ENCODE measurements at places on chromosomes 6 and 20.

DNA sequence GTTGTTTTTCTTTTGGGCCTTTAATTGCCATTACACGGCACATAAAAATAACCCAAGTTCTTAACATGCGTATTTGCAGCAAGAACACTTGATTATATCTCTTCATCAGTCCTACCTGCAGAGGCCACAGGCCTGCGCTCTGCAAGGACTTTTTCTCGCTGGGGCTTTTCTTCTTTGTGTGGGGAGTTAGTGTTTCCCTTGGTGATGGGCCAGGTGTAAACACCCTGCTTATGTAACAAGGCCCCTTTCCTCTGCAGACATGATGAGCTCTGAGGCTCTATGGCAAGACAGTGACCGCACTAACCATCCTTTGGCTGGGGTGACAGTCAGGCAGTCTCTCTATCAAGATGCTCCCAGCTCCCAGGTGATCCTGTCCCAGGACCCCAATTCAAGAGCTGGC, 97.8 kb upstream of the PCSK2 start:
- no peak for DNase-seq

DNA sequence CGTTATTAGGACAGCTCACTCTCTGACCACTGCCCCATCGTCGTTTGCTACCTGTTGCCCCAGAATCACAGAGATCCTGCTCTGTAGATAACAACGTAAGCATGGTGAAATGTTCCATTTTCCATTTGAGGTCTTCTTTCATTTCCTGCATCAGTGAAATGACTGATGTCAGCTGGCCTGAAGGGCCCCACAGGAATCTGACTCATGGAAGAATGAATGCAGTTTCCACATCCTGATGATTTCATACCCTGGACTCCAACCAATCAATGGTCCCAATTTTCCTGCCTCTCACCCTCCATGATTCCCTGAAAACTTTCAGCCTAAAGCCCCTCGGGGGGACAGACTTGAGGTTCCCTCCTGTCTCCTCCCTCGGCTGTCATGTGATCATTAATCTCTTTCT, 394.4 kb upstream of the CDH4 start:
- no peak for DNase-seq

DNA sequence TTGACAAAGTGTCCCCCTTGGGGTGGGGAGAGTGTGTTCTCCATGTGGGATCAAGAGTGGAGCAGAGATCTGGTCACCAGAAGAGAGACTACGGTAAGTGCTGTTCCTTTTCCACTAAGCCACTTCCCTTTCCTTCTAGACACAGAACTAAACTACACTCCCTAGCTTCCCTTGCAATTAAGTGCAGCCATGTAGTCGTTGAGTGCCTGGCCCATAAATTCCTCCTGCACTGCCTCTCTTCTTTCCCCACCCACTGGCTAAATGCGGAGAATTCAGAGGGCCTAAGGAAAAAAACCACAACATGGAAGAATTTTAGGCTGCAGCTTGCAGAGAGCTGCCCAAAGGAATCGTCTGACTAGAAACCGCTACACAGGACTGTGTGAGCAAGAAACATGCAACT, 1.5 kb downstream of the WDR27 start:
- no peak for DNase-seq

DNA sequence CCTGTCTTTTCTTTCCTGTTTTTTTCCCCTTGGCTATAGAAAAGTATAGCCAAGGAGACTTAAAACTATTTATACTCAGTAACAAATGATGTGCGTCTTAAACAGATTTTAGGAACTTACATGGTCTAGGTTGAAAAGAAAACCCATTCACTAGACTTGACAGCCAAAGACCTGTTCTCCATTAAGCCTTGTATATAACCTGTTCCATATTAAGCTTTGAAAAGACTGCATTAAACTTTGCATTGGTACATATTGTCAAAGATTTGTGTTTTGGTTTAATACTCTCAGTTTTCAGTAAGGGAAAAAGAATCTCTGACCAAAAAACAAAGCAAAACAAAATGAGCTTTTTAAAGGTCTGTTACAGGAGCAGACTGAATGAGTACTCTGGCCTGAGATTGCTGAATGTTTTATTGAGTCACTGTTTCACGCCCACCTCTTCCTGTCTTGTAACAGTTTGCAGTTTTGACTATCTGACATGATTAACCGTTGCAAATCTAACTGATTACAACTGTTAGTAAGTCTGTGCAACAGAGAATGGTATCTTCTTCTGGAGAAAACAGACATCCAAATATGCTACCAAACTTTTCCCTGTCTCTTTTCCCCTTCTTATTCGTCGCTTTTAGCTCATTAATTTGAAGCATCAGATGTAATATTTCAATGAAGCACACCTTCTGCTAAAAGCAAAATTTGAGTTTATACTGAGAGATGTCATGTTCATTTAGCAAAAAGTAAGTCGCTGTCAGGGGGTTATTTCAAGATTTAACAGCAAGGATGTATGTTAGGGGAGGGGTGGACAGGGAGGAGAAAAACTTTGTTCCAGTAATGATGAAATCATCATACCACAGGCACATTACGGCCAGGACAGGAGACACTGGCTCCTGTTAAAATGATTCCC, 59.1 kb upstream of the SUPT3H start:
- DNase-seq, result no peak

GRCh38 chr6:147078602-147079001, 125.6 kb upstream of the STXBP5 start:
- no peak for DNase-seq

- no peak for DNase-seq
Observed at GRCh38 chr6:122797537-122797936, 8.5 kb downstream of the SMPDL3A start.

DNA sequence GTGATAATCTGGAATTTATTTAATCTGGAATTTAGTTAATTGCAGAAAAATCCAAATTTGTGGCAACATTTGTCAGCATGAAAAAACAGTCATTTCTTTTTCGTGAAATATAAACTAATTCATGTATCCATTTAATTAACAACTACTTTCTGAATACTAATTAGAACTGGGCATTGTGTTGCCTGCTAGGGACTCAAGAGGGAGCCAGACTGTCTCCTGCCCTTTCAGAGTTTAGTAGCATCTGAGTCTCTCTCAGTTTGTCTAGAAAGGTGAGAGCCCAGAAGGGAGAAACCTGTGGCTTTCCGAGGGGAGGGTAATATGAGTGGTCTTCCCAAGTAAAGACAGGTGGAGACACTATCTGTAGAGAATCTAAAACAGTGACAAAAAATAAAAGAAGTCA, 210.9 kb upstream of the HDDC2 start:
- no peak for DNase-seq

DNA sequence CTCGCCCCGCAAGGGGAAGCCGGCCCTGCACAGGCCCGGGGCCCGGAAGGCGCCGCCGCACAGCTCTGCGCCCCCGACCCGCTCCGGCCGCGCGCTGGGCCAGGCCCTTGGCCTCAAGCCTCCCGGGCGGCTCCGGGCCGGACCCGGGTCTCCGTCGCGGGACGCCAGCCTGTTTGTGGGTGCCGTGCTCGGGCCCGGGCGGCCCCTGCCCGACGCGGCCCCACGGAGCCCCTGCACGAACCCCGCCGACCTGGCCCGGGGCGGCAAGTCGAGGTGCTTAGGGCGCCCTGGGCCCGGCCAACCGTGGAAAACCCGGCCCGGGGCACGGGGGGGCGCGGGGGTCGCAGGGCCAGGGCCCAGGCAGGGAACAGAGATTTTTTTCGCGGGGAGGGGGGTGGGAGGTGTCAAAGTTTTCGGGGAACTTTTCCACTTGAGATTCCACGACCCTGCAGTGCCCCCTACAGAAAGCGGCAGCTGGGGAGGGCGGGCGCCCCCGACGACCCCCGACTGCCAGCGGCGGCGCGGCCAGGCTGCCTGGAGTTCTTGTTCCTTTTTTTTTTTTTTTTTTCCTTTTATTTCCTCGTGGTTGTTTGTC, 805 bp upstream of the STX16 start:
- DNase-seq, result peak; percentile 47

DNA sequence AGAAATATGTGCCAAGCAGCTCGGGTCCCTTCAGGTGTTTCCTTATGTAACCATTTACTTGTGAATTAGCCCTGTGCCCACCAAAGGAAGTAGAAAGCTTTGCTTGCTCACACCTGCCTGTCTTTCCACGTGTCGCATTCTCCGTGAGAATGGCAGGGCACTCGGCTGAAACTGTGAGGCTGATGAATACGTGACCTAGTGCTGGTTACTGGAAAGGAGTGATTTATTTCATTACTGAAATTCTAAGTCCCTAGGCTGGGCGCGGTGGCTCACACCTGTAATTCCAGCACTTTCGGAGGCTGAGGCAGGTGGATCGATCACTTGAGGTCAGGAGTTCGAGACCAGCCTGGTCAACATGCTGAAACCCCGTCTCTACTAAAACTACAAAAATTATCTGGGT, 45.9 kb upstream of the TULP1 start:
- no peak for DNase-seq
